ENCODE measurements at places on chromosomes 7 and 10.

DNA sequence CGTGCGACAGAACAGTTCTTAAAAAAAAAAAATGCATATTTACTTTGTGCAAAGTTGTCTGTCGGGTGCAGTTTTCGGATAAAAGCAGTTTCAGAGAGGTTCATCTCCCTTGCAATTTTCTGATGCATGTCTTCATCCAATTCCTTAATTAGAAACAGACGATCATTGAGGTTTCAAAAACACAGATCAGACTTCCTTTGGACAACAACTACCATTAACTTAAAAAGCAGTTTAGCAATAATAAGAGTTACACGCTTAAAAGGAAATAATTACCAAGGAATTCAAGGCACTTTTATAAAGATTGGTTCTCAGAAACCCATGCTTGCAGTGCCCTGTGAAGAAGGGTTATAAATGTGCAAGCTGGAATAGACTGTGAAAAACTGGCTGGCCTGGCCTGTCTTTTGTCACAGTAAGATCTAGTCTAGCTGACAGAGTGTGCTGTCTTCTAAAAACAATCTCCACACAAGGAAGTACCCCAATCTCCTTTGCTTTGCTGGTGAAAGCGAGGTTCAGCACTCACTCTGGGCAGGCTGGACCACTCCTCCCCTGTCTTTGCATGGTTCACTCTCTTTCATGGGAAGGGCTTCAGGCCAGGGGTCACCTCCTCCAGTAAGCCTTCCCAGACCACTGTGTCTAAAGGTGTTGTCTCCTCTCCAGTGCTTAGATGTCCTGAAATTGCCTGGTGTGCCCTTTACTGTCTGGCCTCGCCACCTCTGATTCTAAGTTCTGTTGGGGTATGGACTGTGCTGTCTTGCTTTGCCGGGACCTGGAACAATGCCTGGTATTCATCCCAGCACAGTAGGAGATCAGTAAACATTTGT is 34.8 kb upstream of the HNRNPH3 start:
- peak; percentile 25 for DNase-seq

DNA sequence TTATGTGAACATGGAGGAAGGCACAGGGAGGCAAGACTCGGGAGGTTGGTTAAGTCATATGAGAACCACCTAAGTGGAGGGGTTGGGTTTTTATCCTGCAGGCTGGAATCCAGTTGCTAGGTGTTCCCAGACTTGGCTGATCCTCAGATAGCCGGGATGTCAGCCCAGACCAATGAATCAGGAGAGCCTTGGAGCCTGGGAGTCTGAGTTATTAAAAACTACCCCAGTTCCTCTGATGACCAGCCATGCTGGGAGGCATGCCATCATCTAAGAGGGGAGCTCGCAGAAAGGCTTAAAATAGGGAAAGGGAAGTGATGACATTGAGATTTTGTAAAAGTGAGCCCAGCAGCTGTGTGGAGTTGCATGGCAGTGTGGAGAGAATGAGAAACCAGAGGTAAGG is 238.1 kb downstream of the ZNF248 start:
- no peak for DNase-seq

DNA sequence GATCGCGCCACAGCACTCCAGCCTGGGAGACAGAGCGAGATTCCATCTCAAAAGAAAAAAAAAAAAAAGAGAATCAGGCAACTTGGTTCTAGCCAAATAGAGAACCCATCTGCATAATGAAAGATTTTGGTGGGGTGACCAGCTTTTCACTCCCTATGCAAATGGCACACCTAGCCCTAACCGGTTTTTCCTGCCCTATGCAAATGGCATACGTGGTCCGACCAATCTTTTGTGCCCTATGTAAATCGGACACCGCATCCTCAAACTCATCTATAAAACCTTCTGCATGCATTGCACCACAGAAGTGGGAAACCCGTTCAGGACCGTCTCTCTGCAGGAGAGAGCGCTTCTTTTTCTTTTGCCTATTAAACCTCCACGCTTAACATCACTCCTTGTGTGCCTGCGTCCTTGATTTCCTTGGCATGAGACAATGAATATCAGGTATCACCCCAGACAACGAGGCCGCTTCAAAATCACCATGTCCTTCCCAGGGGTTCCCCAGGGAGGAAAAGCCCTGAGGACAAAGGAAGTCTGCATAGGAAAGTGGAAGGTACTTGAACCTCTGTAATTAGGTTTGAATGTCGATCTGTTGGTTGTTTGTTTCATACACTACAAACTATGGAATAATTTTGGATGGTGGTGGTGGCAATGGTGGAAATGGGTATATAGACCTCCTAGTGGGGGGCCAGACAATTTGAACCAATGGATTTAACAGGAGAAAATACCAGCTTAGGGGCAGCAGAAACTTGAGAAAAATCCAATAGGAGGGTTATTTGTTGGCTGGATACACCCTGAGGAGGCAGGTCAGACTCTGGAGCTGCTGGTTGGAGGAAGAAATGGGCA is 396.2 kb downstream of the TYW1 start:
- DNase-seq = no peak

GRCh38 chr10:93222211-93222754 is 148.6 kb downstream of the CYP26A1 start:
- no peak for DNase-seq

GRCh38 chr10:96683065-96683464 is 37.2 kb downstream of the PIK3AP1 start:
- peak; percentile 81 for DNase-seq

DNA sequence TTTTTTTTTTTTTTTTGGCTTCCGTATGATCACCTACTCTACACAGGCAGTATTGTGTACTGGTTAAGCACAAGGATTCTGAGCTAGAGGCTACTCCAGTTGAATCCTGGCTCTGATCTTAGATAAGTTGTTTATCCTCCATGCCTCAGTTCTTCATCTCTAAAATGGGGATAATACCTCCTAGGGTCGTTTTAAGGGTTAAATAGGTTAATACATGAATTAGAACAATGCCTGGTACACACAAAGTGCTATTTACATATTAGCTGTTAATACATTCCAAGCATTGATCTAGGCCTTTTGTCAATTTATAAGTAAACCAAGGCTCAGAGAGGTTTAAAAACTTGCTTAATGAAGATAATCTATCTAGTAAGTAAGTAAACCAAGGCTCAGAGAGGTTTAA is 59.0 kb downstream of the ST7 start:
- DNase-seq = no peak

GRCh38 chr7:101125989-101126650 is 784 bp upstream of the SERPINE1 start:
- DNase-seq = no peak

DNA sequence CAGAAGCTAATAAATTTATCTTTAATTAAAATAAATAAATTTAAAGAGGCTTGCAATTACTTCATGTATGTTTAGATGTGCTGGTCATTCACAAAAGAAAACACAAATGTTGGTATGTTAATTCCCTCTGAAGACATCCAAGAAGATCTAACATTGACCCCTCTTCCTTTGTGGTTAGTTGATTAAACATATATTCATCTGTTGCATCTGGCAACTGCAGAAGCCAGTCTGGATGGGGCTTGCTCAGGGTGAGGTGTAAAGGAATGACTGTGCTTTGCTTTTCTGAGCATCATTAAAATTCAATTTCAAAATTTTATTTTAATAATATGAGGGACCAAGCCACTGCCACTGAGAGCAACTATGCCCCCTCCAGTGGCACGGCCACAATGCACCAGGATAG is 36.4 kb upstream of the FERD3L start:
- no peak for DNase-seq

DNA sequence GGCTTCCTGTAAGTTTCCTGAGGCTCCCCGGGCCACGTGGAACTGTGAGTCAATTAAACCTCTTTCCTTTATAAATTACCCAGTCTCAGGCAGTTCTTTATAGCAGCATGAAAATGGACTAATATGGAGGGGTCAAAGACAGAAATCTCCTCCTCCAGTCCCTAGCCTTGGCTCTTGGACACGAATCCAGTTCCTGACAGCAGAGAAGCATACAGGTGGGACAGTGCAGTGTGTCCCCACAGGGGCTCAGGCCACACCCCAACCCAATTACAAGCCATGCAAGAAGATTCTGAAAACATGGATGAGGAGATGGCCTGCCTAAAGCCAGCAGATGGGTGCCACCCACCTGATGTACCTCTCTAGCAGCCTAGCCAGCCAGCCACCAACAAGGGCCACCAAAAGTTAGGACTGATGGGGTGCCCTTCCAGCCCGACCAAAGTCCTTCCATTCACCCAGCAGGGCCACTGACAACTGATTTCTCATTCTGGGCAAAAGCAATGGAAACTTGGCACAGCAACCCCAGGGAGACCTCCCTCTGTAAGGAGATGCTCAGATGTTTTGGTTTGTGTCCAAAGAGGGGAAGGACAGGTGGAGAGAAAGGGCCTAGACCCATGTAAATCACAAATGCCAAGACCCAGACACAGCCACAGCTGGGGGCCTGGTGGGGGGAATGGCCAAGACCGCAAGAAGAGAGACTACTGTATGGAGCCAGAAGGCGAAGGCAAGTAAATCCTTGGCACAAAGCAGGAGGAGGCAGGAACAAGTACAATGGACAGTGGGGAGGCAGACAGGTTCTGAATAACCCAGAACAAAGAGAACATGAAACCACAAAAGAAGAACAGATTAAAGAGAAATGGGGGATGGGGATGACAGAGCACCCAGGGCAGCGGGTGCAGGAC is 13.6 kb downstream of the GPRIN2 start:
- no peak for DNase-seq

GRCh38 chr7:139634087-139634486 is 110.6 kb downstream of the CLEC2L start:
- no peak for DNase-seq

- no peak for DNase-seq
Measured at GRCh38 chr7:66948480-66949109, 27.6 kb downstream of the TMEM248 start.

- no peak for DNase-seq
Measured at GRCh38 chr10:20888620-20889330, 8.3 kb downstream of the NEBL start.

DNA sequence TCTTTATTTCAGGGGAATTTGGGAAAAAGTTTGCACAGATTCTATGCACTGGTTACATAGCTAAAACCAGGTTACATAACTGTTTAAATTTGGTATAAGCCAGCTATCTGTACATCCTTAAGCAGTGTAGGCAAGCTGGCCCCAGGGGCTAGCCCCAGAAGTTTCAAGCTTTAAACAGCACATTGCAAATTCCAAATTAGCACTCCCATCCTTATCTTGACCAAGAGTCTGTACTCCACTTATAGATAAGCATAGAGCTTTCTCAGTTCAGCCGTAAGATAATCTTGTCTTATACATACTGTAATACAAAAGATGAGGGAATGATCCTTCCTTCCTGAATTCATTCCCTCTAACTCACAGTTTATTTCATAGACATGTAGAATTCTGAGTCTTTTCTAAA is 109.3 kb downstream of the SPAG6 start:
- DNase-seq = no peak

- DNase-seq = no peak
Measured at GRCh38 chr10:56537984-56538383, 176.9 kb upstream of the ZWINT start.

DNA sequence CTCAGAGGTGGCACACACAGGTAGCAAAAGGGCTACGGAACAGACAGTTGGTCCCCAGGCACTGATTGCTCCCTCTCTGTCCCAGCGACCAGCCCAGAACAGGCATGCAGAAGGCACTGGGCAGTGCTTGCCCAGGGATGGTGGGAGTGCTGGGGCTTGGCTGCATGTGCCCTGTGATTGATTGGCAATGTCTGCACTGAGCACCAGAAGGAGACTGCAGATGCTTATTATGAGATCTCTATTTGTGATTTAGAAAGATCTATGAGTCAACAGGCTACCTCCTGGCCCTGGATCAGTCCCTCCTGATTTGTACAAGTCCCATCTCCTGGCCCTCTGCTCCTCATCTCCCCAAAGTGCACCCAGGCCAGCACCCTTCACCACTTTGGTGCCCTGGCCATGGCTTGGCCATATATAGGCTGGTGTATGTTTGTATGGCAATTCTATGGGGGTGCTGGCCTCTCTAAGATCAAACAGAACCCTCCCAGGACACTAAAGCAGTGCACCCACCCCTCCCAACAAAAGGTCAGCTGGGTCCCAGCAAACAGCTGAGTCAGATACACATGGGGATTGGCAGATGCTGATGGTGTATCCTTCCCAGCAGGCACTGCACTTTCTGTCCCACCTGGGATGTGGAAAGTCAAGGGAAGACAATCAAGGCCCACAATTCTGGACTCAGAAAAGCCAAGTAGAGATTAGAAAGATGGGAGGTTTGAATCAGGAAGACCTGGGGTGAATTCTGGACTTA is 30.9 kb downstream of the CAMK2B start:
- DNase-seq = no peak

- DNase-seq = no peak
Measured at GRCh38 chr7:102460467-102460866, 4.2 kb downstream of the ALKBH4 start.

DNA sequence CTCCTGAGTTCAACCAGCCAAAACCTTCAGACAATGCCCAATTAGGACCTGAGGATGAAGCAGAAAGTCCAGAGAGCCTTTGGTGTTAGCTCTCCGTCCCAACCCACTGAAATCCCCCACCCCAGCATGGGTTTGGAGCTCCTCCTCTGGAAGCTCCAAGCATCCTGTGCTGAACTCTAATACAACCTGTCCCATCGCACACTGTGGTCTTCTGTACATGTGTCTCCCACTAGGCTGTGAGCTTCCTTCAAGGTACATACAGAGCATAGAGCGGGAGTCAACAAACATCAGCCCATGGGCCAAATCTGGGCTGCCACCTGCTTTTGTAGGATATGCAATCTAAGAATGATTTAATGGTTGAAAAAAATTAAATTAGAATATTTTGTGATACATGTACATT is 166.5 kb downstream of the LSM5 start:
- no peak for DNase-seq

DNA sequence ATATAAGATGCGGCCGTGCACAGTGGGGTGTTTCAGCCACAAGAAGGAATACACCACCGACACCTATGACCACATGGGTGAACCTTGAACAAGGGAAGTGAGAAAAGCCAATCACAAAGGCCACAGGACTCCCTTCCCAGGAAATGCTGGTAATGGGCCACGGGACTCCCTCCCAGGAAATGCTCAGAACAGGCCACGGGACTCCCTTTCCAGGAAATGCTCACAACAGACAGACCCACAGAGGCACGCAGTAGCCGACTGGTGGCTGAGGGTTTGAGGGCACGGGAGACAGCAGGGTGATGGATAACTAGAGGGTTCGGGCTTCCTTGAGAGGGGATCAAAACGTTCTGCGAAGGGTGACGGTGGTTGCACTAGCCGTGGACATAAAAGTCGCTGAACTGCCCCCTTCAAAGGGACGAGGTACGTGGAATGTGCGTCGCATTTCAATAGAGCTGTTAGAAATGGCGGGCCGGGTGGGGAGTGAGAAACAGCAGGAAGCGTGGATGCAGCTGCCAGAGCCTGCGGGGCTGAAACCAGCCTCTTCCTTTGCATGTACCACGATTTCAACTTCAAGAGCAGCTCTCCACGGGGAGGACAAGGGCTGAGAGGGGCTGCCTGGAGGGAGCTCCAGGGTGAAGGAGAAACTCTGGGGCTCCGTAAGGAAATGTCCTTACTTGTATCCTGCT is 274.0 kb downstream of the ELFN1 start:
- DNase-seq = no peak

Measured in AG09309 (cell line).